HCT116 (cell line): ENCODE measurements at places on chromosomes 6 and 20. TPM values are rescaled to one million over a fixed set of nuclear protein-coding genes. Genes with fewer than 3 reads are reported as not detected.

DNA sequence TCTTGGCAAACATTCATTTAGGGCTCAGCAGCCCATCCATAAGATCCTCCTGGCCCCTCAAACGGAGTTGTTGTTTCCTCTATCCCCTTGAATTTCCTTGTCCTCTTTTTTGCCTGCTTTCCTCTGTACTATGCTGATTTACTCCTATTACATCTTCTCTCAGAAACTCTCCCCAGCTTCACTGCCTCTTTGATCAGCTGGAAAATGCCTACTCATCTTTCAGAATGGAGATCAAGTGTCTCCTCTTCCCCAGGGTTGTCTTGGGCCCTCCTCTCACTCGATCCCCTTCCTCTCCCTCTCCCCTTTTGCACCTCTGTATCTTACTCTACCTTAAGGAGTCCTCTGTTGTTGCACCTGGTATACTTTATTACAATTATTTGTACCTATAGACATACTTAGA, 60.2 kb downstream of the PHF20 start:
- no peaks in the 10 kb centered on the region for H3K27me3 ChIP-seq
- DNase-seq, result no peak
- no peaks in the 10 kb centered on the region for H3K36me3 ChIP-seq
- H3K27ac ChIP-seq, result no peak overlapping the region

DNA sequence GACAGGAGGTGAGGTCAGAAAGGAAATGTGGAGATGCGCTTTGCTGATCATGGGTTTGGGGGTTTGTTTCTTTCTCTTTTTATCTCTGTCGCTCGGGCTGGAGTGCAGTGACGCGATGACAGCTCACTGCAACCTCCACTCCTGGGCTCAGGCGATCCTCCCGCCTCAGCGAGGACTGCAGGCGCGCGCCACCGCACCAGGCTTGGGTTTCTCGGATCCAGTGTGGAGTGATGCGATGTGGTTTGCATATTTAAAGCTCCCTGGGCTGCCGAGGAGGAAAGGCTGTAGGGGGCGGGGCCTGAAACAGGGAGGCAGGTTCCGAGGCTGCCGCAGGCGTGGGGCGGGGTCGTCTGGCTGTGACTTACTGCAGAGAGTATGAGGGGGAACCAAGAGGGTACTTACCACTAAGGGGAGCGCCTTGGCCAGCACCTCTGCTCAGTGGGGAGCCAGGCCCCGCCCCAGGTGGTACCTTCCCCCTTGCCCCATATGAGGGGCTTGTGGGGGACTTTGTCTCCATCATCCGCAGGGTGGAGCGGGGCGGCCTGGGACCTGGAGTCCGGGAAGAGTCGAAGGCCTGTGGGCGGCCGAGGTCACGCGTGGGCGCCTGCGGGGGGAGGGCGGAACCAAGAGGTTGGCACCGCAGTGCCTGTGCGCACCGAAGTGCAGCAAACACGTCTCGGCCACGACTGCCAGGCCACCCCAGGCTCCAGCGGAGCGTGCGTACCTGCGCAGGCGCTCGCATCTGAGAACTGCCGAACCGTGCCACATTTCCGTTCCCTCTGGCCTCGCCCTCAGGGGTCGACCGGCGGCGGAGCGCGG, 12.7 kb upstream of the BAK1 start:
- no peak overlapping the region for H3K4me3 ChIP-seq
- H3K27ac ChIP-seq, result no peak overlapping the region

GRCh38 chr6:119256978-119257462, 92.5 kb downstream of the MAN1A1 start:
- H3K27me3 ChIP-seq, result no peaks in the 10 kb centered on the region
- H3K4me1 ChIP-seq, result peaks cover 64% of the 10 kb centered on the region
- H3K27ac ChIP-seq, result no peak overlapping the region
- no peak for DNase-seq
- H3K36me3 ChIP-seq, result no peaks in the 10 kb centered on the region

GRCh38 chr6:157063923-157064322, 259.4 kb downstream of the TMEM242 start:
- H3K4me1 ChIP-seq, result 0 out of 2 replicates have a peak, but pooled peaks cover 3% of the 10 kb centered on the region
- no peaks in the 10 kb centered on the region for H3K27me3 ChIP-seq
- DNase-seq, result no peak
- no peak overlapping the region for H3K4me3 ChIP-seq
- no peaks in the 10 kb centered on the region for H3K36me3 ChIP-seq

DNA sequence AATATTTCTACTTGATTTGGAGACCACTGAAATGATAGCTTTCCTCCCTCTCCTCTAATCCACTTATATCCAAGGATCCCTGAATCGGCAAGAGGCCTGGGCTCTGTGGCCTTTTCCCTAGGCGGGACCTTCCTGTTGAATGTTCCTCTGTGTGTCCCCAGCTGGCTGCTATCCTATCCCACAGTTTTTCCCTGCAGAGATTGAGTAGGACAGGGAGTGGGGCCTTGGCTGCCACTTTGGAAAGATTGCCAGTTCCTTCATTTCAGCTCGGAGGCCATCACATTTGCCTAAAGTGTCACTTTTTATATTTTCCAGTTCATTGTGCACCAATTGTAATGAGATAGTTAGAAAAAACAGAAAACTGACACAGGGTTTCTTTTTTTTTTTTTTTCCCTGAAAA, 38.9 kb upstream of the SMIM8 start:
- no peaks in the 10 kb centered on the region for H3K27me3 ChIP-seq
- H3K27ac ChIP-seq, result no peak overlapping the region
- no peak for DNase-seq
- no peak overlapping the region for H3K4me3 ChIP-seq
- H3K4me1 ChIP-seq, result no peaks in the 10 kb centered on the region

GRCh38 chr6:95741045-95741444, 163.7 kb downstream of the MANEA start:
- DNase-seq, result no peak
- no peak overlapping the region for H3K4me3 ChIP-seq
- H3K27me3 ChIP-seq, result no peaks in the 10 kb centered on the region
- no peaks in the 10 kb centered on the region for H3K4me1 ChIP-seq
- H3K36me3 ChIP-seq, result no peaks in the 10 kb centered on the region
- no peak overlapping the region for H3K27ac ChIP-seq

DNA sequence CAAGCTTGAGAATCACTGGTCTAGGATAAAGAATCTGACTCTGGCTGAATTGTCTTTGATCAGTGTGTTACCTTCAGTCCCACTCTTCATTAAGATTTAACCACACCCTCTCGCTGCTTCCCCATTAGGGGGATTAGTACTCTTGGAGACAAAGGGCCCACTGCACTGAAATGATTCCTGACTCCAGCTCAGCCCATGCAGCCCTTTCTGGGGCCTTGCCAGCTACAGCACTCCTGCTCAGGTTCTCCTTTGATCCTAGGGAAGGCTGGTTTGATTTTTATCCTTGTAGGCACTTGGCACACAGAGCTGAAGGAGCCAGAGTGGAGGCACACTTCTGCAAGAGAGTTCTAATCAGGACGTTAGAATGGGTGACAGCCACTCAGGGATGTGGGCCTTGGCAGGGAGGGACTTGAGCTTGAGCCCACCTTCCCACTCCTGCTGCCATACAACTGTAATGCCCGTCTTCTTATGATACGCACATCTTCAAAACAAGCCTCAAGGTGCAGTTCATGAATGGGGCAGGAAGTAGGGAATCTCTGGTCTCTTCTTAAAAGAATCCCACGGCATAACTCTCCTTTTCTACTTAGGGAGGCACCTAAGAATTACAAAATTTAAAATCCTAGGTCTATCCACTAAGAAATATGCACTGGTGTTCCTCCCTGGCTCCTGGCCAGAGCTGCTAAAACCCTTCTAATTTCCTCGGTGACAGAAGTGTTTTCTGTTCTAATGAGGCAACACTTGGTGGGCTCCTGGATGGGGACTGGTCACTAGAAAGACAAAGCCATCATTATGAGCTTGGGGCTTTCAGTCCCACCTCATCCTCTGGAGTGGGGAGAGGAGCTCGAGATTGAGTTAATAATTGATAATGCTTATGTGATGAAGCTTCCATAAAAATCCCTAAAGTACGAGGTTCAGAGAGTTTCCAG, 1.5 kb upstream of the SLA2 start:
- no peak overlapping the region for H3K27ac ChIP-seq
- no peak overlapping the region for H3K4me3 ChIP-seq
- no peaks in the 10 kb centered on the region for H3K36me3 ChIP-seq
- H3K27me3 ChIP-seq, result no peaks in the 10 kb centered on the region

DNA sequence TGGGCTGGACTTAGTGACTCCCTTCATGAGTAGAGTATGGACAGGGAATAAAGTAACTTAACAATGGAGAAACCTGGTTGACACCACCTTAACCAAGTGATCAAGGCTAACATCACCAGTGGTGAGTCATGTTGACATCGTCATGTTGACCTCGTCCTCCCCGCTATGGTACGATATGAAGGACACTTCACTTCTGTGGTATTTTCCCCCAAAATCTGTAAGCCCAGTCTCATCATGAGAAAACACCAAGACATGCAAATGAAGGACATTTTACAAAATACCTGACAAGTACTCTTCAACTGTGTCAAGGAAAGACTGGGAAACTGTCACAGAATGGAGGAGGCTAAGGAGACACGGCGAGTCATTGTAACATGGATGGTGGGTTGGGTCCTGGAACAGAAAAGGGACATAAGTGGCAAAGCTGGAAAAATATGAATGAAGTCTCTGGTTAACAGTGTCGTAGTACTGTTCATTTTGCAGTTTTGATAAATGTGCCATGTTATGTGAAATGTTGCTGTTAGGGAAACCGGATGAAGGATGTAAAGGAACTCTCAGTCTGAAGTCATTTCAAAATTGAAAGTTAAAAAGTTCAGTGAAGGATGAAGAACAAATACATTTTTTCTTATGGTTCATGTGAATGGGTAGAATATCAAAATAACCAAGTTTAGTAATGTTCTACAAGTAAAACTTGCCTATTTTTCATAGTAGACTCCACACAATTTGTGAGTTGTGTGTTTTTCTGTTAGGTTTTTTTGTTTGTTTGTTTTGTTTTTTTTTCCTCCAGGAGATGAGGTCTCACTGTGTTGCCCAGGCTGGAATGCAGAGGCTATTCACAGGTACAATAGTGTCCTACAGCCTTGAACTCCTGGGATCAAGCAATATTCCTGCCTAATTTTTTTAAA, 247.5 kb downstream of the TMEM242 start:
- no peaks in the 10 kb centered on the region for H3K36me3 ChIP-seq
- H3K4me1 ChIP-seq, result no peaks in the 10 kb centered on the region
- H3K4me3 ChIP-seq, result no peak overlapping the region
- DNase-seq, result peak; percentile 3
- H3K27me3 ChIP-seq, result no peaks in the 10 kb centered on the region

- DNase-seq, result no peak
- no peaks in the 10 kb centered on the region for H3K36me3 ChIP-seq
- H3K4me1 ChIP-seq, result no peaks in the 10 kb centered on the region
- H3K27ac ChIP-seq, result no peak overlapping the region
- no peak overlapping the region for H3K4me3 ChIP-seq
Observed at GRCh38 chr6:96963403-96963802, 38.9 kb downstream of the KLHL32 start.

DNA sequence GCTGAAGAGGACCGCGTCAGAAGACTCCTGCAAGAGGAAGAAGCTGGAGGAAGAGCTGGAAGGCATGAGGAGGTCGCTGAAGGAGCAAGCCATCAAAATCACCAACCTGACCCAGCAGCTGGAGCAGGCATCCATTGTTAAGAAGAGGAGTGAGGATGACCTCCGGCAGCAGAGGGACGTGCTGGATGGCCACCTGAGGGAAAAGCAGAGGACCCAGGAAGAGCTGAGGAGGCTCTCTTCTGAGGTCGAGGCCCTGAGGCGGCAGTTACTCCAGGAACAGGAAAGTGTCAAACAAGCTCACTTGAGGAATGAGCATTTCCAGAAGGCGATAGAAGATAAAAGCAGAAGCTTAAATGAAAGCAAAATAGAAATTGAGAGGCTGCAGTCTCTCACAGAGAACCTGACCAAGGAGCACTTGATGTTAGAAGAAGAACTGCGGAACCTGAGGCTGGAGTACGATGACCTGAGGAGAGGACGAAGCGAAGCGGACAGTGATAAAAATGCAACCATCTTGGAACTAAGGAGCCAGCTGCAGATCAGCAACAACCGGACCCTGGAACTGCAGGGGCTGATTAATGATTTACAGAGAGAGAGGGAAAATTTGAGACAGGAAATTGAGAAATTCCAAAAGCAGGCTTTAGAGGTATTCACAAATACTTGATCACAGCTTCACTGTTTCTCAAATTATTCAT, 8.9 kb upstream of the SNRNP48 start:
- H3K4me1 ChIP-seq, result no peaks in the 10 kb centered on the region
- no peak overlapping the region for H3K27ac ChIP-seq
- no peaks in the 10 kb centered on the region for H3K27me3 ChIP-seq
- no peak overlapping the region for H3K4me3 ChIP-seq

DNA sequence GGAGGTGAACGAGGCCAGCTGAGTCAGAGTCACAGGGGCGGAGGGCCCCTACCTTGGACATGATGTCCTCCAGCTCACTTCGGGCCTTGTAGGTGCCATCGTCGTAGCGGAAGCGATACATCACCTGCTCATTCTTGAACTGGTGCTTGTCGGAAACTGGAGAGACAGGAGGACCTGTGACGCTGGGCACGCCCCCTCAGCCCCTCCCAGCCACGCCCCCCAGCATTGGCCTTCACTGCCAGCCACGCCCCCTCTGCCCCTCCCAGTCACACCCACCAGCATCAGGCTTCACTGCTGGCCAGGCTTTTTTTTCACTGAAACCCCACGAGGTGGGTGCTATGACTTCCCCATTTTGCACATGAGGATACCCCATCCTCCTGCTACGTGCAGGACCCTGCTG, 148.2 kb downstream of the PREX1 start:
- H3K4me3 ChIP-seq, result peak overlapping the region; percentile 40
- H3K36me3 ChIP-seq, result no peaks in the 10 kb centered on the region
- H3K27me3 ChIP-seq, result no peaks in the 10 kb centered on the region
- H3K4me1 ChIP-seq, result peaks cover 28% of the 10 kb centered on the region
- peak; percentile 45 for DNase-seq

GRCh38 chr6:1745814-1746213, 136.1 kb downstream of the FOXC1 start:
- H3K4me1 ChIP-seq, result no peaks in the 10 kb centered on the region

DNA sequence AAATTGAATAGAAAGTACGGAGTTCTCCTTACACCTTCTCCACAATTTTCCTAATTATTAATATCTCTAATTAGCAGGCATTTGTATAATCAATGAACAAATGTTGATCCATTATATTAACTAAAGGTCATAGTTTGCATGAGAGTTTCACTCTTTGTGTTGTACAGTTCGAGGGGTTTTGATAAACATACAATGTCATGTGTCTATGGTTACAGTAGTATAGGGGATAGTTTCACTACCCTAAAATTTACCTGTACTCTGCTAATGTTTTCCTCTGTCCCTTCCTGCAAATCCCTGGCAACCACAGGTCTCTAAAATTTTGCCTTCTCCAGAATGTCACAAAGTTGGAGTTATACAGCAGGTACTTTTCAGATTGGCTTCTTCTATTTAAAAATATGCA, 1199.8 kb upstream of the GJE1 start:
- no peaks in the 10 kb centered on the region for H3K4me1 ChIP-seq
- no peaks in the 10 kb centered on the region for H3K27me3 ChIP-seq

- H3K27ac ChIP-seq, result peak overlapping the region; percentile 82
- H3K4me3 ChIP-seq, result peak overlapping the region; percentile 18
- peaks cover 13% of the 10 kb centered on the region; the same call in 1 of the 2 replicates for H3K36me3 ChIP-seq
- DNase-seq, result no peak
- peaks cover 100% of the 10 kb centered on the region for H3K4me1 ChIP-seq
- no peaks in the 10 kb centered on the region for H3K27me3 ChIP-seq
Observed at GRCh38 chr20:45341939-45342854, 6.0 kb downstream of the SDC4 start.

Gene SIM1
- not detected for total RNA-seq

Gene VIP
- total RNA-seq, result not detected

Gene STXBP5
- 12.6 TPM for total RNA-seq

Gene SLC17A9
- total RNA-seq, result 37.6 TPM

Gene CRISP3
- total RNA-seq, result not detected

Gene LRRC1
- total RNA-seq, result 19.8 TPM

Gene SCUBE3
- 0.05 TPM for total RNA-seq

Gene OPN5
- not detected for total RNA-seq

Gene JAG1
- total RNA-seq, result 31.9 TPM
